Aorta (tissue), 5 donors: ENCODE measurements at places on chromosomes 2 and 18. TPM values are rescaled to one million over a fixed set of nuclear protein-coding genes. Genes with fewer than 3 reads are reported as not detected.

DNA sequence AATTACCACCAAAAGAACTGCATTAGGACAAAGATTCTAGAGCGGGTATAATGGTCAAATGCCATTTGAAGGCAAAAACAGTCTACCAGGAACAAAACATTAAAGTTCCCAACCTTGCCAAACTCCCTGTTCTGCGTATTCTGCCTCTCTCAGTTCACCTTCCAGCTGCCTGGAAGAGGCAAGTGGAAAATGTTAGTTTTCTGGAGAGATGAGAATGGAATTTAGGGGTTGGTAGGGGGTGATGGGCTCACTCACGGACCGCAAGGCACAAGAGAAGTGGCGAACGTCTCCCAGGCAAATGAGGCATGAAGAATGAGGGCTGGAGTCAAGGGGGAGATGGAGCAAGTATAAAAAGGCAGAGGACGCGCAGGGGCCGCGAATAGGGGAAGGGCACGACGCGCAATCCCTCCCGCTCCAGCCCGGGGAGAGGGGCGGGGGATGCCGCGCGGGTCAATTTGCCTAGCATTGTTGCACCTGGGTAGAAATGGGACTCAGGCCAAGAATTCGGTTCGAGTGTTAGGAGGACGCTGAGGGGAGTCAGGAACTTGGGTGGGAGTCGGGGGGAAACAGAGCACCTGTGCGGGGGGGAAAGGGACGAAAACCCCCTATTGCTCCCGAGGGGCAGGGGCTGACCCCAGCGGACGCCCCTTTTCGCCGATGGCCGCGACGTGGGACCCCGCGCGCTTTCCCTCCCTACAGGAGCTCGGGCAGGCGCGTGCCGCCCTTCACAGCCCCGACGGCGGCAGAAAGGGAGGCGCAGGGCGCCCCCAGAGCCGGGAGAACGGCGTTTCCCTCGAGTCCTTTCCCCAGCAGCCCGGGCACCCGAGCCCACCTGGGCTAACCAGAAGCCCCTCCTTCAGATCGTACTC lies 573 bp downstream of the PAIP2B start:
- no peaks in the 10 kb centered on the region for H3K4me1 ChIP-seq
- peak overlapping the region; percentile 76 for H3K4me3 ChIP-seq
- no peaks in the 10 kb centered on the region for H3K27me3 ChIP-seq
- H3K36me3 ChIP-seq, result no peaks in the 10 kb centered on the region

DNA sequence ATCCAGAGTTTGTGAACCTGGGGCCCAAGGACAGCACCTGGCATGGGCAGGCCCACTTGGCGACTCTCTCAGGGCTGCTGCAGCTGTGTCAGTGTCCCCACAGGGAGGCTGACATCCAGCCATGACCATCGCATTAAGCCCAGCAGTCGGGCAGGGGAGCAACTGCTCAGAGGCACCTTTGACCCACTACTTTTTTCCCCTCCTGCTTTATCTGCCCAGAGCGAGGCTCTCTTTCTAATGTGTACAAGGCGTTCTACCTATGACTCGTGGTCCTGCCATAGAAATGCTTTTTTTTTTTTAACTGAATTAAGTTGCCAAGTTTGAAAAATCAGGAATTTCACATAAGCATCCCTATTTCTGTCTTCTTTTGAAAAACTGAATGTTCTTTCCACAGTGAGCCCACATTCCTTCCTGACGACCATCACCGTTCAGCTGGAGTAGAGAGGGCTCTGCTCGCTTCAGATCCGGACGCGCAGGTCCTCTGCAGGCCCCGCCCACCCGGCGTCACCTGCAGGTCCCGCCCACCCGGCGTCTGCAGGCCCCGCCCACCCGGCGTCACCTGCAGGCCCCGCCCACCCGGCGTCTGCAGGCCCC lies 403 bp upstream of the CLUL1 start:
- DNase-seq, result no peak
- no peak overlapping the region for H3K4me3 ChIP-seq
- no peak overlapping the region for H3K27ac ChIP-seq
- no peaks in the 10 kb centered on the region for H3K27me3 ChIP-seq
- H3K36me3 ChIP-seq, result no peaks in the 10 kb centered on the region
- H3K4me1 ChIP-seq, result no peaks in the 10 kb centered on the region

DNA sequence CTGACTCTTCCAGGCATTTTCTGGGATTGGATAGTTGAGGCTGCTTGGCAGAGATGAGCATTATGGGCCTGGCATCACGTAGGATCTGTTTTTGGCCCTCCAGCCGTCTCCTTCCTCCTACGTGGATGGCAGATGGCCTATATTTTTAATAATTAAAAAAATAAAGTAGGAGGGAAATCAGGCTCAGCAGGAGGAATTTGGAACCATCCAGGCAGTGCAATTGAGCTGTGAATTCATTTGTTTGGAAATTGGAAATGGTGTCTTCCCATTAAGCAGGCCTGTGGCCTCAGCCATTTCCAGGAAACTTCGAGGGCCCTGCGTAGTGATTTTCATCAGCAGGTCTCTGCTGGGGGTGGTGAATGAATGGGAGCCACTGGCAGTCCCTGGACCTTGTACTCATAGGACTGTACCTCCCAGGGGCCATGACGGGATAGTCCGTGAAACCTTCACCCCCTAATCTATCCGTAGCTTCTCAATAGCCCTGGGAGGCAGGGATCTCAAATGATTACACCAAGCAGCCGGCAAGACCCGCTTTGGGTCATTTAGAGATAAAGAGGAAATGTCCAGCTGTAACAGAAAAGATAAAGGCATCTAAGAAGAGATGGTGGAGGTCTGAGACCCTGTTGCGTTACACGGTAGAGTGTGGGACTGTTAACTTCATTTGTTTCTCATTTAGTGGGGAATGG lies 73.1 kb upstream of the TNP1 start:
- H3K4me3 ChIP-seq, result no peak overlapping the region
- DNase-seq, result no peak
- no peaks in the 10 kb centered on the region for H3K36me3 ChIP-seq

DNA sequence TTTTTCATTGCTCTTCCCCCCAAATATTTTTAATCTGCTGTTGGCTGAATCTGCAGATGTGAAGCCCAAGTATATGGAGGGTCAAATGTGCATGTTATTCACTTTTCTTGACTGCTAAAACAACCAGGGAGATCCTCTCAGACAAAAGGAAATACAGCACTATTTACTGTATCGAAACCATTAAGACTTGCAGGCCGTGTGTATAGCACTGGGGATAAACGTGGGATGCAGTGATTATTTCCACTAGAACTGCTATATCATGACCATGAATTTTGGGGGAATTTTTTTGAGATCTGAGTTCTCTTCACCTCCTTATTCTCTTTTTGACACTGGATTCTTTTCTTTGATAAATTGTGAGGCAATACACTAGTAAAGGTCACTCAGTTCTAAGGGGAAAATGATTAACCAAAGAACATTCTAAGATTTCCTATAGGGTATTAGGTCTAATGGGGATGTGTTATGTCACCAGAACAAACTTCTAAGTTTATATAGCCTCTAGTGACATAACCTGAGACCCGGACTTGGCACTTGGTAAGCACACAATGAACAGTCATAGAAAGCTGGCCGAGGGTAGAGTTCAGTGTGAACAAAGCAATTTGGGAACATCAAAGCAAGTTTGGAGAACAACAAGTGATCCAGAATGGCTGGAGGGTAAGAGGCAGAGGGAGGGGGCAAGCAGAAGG lies 14.9 kb upstream of the UGT1A1 start:
- H3K27me3 ChIP-seq, result no peaks in the 10 kb centered on the region
- H3K27ac ChIP-seq, result no peak overlapping the region
- no peak overlapping the region for H3K4me3 ChIP-seq
- DNase-seq, result no peak
- H3K36me3 ChIP-seq, result no peaks in the 10 kb centered on the region

- peak; percentile 82 for DNase-seq
- H3K4me3 ChIP-seq, result peak overlapping the region; percentile 47
- no peaks in the 10 kb centered on the region for H3K36me3 ChIP-seq
- no peaks in the 10 kb centered on the region for H3K27me3 ChIP-seq
- H3K27ac ChIP-seq, result peak overlapping the region; percentile 43
Observed at GRCh38 chr2:46296216-46296839, 879 bp upstream of the EPAS1 start.

- no peak overlapping the region for H3K27ac ChIP-seq
- no peaks in the 10 kb centered on the region for H3K4me1 ChIP-seq
Observed at GRCh38 chr2:233349005-233349998, 5.0 kb upstream of the DGKD start.

GRCh38 chr2:108324531-108325255 lies 36.0 kb downstream of the SULT1C2 start:
- no peaks in the 10 kb centered on the region for H3K27me3 ChIP-seq
- no peaks in the 10 kb centered on the region for H3K36me3 ChIP-seq
- H3K4me1 ChIP-seq, result no peaks in the 10 kb centered on the region
- no peak for DNase-seq

- H3K27ac ChIP-seq, result no peak overlapping the region
- H3K36me3 ChIP-seq, result no peaks in the 10 kb centered on the region
Observed at GRCh38 chr2:38200598-38200997, 124.6 kb upstream of the CYP1B1 start.

DNA sequence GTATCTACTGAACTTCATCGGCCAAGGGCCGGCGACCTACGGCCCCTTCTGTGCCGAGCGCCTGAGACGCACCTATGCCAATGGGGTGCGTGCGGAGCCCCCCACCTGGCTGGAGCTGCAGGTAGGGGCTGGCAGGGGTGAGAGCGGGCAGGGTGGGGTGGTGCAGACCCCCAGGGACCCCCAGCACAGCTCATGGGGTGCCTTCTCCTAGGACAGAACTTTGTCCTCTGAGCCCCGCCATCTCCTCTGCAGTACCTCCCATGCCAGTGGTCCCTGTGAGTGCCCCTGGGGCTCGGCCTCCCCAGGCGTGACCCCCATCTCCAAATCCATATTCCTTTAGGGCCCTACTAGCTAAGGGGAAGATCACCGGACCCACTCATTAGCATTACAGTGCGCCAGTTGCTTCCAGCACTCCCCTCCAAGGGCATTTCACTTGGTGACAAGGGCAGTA lies 23.9 kb upstream of the GPR17 start:
- H3K4me3 ChIP-seq, result no peak overlapping the region
- H3K36me3 ChIP-seq, result no peaks in the 10 kb centered on the region
- DNase-seq, result no peak
- H3K27me3 ChIP-seq, result no peaks in the 10 kb centered on the region

GRCh38 chr2:130878316-130878715 lies 41.6 kb downstream of the ARHGEF4 start:
- no peaks in the 10 kb centered on the region for H3K27me3 ChIP-seq
- no peaks in the 10 kb centered on the region for H3K36me3 ChIP-seq
- peak; percentile 23 for DNase-seq

- DNase-seq, result peak; percentile 31
- no peak overlapping the region for H3K27ac ChIP-seq
- H3K27me3 ChIP-seq, result no peaks in the 10 kb centered on the region
- no peaks in the 10 kb centered on the region for H3K36me3 ChIP-seq
- H3K4me3 ChIP-seq, result no peak overlapping the region
Observed at GRCh38 chr18:12409469-12409868, 1.7 kb downstream of the PRELID3A start.

DNA sequence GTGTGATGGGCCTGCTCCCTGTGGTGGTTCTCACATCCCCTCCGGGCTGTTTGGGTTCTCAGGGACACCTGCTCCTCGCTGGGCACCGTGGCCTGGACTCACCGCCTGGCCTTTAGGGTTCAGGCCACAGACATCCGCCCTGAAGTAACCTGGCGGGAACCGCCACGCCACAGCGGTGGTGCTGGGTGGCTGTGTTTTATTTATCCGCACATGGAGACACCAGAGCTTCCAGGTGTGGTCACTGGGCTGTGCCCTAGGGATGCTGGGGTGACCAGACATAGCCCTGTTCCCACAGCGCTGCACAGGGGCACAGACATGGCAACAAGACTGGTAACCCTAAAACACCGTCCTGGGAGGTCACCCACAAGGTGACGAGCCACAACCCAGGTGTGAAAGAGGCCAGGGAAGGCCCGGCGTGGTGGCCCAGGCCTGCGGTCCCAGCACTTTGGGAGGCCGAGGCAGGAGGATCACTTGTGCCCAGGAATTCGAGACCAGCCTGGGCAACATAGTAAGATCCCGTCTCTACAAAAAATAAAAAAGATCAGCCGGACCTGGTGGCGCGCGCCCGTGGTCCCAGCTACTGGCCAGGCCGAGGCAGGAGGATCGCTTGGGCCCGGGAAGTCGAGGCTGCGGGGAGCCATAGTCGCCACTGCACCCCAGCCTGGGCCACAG lies 649 bp upstream of the HSBP1L1 start:
- H3K27ac ChIP-seq, result no peak overlapping the region
- no peaks in the 10 kb centered on the region for H3K36me3 ChIP-seq
- H3K4me1 ChIP-seq, result no peaks in the 10 kb centered on the region
- no peaks in the 10 kb centered on the region for H3K27me3 ChIP-seq
- H3K4me3 ChIP-seq, result no peak overlapping the region

ALMS1 gene
- 26.4 TPM for total RNA-seq

KCNE4 gene
- total RNA-seq, result 10.9 TPM

POTEJ gene
- total RNA-seq, result not detected

BMP10 gene
- total RNA-seq, result not detected
